ENCODE measurements at places on chromosomes 4 and X.

GRCh38 chr4:147009875-147010274 lies 64.2 kb upstream of the TTC29 start:
- DNase-seq, result no peak

DNA sequence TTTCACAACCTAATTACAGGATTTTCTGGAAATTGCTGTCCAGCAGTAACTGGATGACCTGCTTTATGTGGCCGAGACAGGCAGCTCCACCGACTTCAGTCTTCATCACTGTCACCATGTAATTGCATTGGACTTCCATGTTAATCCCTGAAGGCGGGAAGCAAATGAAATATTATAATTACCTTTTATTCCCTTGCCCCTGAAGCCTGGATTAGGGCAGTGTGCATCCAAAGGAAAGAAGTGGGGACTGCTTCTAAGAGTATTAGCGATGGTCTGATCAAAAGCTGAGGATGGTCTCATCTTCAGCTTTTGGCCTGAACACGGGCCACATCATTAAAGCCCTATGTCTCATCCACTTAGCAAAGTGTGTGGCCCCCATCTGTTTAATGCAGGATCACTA lies 311.6 kb upstream of the GALNT7 start:
- DNase-seq, result no peak

- no peak for DNase-seq
These were observed 51.1 kb downstream of the TXK start for GRCh38 chr4:48082956-48083355.

GRCh38 chrX:34880656-34881055 lies 61.9 kb upstream of the FAM47B start:
- DNase-seq, result no peak

DNA sequence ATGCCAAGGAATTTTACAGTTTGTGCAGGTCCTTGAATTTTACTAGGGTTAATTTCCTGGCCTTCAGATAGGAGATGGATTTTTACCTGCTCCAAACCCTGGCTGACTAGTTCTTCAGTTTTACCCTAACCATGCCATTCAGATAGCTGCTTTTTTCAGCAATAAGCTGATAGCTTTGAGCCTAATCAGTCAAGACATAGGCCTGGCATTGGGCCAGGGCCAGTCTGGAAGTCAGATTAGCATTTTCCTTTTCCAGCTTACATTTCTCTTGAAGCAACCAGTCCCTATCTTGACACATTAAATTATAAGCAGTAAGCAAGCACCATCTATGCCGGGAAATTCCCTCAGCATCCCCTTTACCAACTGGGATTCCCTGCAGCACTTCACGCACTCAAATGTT lies 177.1 kb downstream of the ADGRA3 start:
- no peak for DNase-seq

DNA sequence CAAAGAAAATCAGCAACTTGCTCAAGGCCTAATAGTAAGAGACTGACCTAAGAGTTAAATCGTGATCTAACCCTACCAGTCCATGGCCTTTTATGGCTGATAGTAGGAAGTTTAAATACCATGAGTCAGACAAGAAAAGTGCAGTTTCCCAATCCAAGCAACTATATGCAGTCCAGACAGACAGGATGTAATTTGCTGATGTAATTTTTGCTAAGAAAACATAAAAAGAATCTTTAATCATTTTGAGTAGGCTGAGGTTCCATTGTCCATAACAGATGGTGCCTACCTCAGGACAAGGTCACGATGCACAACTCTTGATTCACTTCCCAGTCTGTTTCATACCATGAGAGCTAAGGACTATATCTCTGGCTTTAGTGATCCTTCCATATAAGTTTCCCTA lies 317.5 kb upstream of the GRIA3 start:
- no peak for DNase-seq

DNA sequence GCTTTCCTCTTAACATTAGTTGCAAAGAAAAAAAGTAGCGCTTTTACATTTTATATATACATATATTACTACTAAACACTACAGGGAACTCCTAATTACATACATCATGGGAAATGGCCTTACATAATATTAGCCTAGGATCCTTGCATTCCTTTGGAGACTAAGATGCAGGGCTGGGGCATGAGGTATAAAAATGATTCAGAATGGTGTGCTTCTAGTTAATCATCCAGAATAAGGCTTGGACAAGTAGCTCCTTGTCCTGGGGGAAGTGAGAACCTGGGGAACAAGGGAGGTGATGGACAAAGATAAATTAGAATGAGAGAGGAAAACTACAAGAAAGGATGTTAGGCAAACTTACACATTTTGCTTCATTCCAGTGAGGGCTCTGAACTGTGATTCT lies 3.0 kb upstream of the GUCY2F start:
- no peak for DNase-seq

DNA sequence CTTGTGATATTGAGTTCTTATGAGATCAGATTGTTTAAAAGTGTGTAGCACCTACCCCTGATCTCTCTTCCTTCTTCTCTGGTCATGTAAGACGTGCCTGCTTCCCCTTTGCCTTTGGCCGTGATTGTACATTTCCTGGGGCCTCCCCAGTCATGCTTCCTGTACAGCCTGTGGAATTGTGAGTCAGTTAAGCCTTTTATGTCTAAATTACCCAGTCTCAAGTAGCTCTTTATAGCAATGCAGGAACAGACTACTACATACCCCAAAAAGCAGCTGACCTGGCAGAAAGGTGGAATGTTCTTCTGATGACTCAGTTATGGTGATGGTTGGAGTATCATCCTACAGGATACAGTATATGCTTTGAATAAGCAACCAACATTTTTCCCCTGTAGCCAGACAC lies 11.4 kb upstream of the MCUB start:
- DNase-seq, result no peak

DNA sequence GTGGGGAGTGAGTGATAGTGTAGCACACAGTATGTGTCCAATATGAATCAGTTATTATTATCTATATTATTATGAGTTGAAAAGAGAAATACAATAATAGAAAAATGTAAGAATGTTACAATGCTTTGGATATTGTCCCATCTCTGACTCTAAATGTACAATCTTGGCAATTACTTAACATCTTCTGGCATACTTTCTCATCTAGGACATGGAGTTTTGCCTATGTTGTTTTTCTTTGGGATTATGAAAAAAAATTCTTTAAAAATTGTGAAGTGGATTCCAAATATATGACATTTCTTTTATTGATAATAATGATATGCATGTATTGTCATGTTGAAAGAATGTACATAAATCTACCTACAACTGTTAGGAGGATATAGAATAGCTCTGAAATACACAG lies 84.1 kb downstream of the TBCK start:
- no peak for DNase-seq

- no peak for DNase-seq
These were observed 423.1 kb downstream of the BCOR start for GRCh38 chrX:39674490-39675161.

DNA sequence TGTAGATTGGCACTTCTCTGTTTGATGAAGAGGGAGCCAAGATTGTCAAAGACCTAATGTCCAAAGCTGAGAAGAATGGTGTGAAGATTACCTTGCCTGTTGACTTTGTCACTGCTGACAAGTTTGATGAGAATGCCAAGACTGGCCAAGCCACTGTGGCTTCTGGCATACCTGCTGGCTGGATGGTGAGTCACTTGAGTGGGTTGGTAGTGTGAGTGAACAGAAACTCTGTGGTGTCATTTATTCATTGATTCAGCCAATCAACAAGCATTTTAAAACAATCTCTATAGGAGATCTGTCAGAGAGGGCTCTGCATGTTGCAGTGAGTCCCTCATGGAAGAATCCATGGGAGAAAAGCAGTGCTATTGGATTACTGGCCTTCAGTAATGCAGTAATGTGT lies 16.3 kb downstream of the TAF9B start:
- no peak for DNase-seq

DNA sequence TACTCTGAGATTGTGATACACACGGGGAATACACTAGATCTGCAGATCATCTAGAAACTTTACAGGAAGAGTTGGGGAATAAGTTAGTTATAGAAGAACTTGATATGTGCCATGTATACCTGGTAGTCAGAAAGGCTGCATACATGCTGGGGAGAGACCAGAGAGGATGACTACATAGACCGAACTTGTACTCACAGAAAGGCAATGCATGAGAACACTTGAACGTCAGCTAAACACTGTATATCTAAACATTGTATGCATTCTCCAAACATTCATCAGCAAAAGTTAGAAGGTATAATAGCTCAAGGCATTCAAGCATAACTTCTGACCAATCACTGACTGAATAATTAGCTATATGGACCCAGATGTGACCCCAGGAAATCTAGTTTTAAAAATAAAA lies 78.0 kb upstream of the PDHA2 start:
- DNase-seq, result no peak

DNA sequence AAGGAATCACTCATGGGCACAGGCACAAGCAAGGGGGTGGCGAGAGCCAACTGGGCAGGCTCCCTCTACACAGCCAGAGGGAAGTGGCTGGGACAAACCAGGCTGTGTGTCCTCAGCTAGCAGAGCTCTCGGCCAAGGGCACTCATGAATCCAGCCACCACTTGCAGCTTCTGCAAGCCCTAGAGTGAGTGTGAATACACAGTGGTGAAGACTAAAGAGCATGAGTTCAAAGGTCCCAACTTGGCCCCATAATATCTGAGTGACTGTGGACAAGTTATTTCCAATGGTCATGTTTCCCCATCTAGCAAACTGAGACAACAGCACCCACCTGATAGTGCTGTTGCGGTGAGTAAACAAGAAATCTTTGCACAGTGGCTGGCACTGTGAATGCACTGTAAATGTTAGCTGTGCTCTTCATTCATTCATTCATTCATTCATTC lies 51.7 kb downstream of the ADGRG2 start:
- DNase-seq, result no peak

DNA sequence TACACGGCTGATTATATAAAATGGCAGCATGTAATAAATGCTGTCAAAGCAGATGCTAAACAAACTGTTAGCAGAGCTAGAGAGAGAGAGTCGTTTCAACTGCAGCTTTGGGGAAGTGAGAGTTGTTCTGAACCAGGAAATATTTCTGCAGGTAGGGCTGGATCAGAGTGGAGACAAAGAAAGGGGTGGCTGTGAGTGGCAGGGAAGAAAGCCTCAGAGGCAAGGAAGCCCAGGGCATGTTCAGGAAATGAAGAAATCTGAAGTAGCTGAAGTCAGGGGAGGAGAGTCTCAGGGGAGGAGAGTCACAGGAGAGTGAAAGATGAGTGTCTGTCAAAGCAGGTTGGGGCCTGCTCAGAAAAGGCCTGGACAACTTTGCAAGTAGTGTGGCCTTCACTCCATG lies 48.4 kb upstream of the RPS6KA3 start:
- DNase-seq, result no peak

- DNase-seq, result no peak
These were observed 69.4 kb downstream of the TBC1D9 start for GRCh38 chr4:140686796-140687195.

- DNase-seq, result no peak
These were observed 96.8 kb upstream of the GRIA3 start for GRCh38 chrX:123087326-123087725.

GRCh38 chr4:48134081-48134480 lies at the start of gene TXK:
Gene TXK (minus strand): TSS chr4:48134250. CDS start chr4:48134170, 80 bp downstream.
- DNase-seq, result no peak

- DNase-seq, result no peak
These were observed 81.6 kb downstream of the NSUN7 start for GRCh38 chr4:40831146-40831907.

DNA sequence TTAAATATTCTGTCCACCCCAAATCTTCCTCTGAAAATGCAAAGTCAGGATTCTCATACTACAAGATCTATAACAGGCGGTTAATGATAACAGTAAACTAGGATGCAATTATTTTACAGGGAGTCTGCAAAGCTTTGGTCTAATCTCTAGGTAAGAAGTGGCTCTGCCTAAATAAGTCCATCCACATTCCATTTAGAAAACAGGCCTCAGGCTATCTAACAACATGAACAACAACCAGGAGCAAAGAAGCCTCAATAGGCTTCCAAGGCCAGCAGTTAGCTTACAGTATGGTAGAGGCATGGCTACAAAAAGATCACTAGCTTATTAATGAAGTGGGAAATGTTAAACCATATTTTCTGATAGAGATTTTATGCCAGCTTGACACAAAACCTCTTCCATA lies 6.4 kb downstream of the MAB21L2 start:
- DNase-seq, result no peak

- DNase-seq, result peak; percentile 79
These were observed 53.1 kb downstream of the STX18 start for GRCh38 chr4:4488405-4489404.

GRCh38 chr4:185470501-185471195 lies 885 bp downstream of the CCDC110 start:
- peak; percentile 37 for DNase-seq

GRCh38 chr4:56874923-56875322 lies 32.8 kb upstream of the REST start:
- DNase-seq, result no peak

DNA sequence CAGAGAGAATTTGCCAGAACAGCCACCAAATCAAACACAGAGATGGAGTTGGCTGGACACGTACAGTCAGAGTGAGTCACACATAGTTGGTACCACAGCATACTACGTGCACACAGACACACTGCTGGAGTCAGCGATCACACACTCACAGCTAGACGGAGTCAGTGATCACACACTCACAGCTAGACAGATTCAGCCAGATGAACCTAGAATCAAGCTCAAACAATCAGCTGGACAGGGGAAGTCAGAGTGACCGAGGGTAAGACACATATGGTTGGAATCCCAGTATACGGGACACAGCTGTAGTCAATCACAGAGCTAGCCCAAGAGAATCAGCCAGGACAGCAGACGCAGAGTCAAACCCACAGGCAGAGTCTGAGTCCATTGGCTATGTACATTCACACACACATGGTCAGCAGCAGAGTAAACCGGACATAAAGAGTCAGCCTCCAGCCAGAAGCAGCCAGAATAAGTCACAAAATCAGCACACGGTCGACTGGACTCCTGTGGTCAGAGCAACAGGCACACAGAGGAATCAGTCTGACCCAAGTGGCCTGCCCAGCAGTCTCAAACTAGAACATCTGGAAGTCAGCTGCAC lies 4.6 kb downstream of the SLC38A5 start:
- DNase-seq, result no peak

DNA sequence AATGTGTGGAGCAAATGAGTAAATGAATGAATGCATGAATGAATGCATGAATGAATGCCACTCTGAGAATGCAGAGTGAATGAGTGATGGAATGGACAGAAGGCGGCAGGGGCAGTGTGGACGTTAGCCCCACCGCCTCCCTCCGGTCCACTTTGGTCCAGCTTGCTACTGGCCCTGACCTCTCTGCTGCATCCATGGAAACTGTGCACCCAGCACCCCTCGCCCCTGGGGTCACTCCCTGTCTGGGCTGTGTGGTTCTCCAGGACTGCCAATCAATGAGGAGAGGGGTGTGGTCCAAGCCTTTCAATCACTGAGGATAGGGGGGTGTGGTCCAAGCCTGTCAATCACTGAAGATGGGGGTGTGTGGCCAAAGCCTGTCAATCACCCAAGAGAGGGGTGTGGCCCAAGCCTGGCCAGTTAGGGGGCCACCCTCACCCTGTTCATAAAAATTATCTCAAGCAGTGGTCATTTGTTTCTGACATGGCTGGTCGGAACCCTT lies 39.2 kb upstream of the ASMTL start:
- DNase-seq, result peak; percentile 74

DNA sequence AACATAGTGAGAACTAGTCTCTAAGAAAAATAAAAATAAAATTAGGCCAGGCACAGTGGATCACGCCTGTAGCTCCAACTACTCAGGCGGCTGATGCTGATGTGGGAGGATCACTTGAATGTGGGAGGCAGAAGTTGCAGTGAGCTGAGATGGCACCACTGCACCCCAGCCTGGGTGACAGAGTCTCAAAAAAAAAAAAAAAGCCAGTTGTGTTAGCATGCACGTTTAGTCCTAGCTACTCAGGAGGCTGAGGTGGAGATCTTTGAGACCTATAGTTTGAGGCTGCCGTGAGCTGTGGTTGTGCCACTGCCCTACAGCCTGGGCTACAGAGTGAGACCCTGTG lies 2.5 kb downstream of the DCK start:
- DNase-seq, result no peak

Measured in neural progenitor cell (in vitro differentiated cells).